ENCODE measurements at places on chromosomes 7 and 10.

GRCh38 chr7:112162784-112163506 is 43.3 kb downstream of the DOCK4 start:
- no peak for DNase-seq

DNA sequence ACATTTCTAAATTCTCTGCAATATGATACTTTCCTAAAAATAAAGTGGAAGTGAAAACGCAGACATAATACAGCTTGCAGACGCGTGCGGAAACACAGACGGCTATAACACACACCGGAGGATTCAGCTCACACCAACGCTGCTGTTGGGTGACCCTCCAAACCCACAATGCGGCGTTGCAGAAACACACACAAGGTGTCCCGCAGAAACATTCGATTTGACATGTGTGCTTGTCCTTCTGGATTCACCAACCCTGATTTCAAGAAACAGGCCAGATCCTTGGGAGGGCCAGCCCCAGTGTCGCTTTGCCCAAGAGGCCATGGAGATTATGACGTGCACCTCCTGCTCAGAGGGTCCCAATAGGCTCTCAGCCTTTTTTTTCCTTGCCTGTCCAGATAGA is 136.7 kb upstream of the TCERG1L start:
- no peak for DNase-seq

- DNase-seq: no peak
Observed at GRCh38 chr7:18978108-18978495, 139.3 kb downstream of the TWIST1 start.

DNA sequence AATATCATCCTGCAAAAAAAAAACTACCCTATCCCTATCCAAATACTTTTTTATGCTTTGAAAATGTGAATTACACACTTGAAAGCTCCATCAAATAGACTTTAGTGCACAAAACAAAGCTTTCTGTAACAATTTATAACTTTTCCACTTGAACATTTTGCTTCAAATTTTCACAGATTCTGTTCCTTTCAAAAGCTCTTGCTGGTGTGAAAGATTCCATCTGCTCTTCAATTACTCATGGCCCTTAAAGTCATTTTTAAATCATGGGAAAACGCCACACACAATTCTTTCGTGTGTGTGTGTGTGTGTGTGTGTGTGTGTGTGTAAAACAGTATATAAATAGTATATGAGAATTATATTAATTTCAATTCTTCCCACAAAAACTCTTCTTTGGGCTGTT is 167.5 kb downstream of the PRPF18 start:
- no peak for DNase-seq

GRCh38 chr7:157949711-157950110 is 612.9 kb downstream of the DNAJB6 start:
- DNase-seq: no peak

DNA sequence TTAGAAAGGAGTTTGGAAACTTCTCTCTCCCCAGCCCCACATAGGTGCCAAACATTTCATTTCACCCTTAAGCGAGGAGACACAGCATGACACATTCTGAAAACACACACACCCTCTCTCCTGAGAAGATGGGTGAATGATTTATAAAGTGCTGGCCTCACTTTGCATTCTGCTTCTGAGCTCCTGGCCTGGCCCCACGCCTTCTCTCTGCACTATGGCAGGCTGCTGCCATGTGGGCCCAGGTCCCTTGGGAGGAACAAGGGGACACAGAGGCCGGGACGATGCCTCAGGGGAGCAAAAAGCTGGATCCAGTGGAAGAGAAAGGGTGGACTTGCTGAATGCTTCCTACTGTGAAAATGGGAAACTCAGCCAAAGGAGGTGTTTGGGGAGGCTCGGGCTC is 56.0 kb downstream of the CPXM2 start:
- no peak for DNase-seq

GRCh38 chr10:49834976-49835375 is 72.9 kb upstream of the OGDHL start:
- DNase-seq: no peak

- no peak for DNase-seq
Observed at GRCh38 chr7:131547589-131547988, 8.8 kb downstream of the PODXL start.

DNA sequence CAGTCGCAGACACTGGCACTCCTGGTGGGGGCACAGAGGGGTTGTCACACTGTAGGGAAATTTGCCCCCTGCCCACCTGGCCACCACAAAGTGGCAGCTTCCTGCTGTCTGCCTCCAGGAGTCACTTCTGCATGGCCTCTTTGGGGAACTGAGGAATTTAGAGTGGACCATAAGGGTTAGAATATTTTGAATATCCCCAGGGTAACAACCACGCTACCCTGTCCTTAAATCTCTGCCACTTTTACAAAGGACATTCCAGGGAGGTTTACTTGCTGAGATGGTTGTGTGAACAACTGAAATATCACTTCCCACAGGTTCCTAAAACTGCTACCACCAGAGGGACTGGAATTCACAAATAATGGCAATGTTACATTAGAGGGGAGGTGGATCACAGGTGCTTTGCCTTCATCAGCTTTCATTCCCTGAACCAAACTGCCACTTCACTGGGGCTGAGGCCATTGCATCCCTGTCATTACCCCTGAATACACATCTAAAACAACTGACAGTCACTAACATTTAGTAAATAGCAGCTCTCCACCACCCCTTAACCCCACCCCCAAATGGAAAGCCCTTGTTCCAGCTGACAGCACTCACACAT is 88.1 kb upstream of the IFRD1 start:
- DNase-seq: no peak

GRCh38 chr10:119535837-119536507 is 6.5 kb downstream of the RGS10 start:
- no peak for DNase-seq

All from activated CD8-positive, alpha-beta memory T cell treated with anti-CD3 and anti-CD28 coated beads, Interleukin-2, amount 50 U/mL, for 4 hours (primary cell).